Psoas muscle (tissue), 8 donors: ENCODE measurements at places on chromosomes 6 and 20. TPM values are rescaled to one million over a fixed set of nuclear protein-coding genes. Genes with fewer than 3 reads are reported as not detected.

Gene SF3B5
- polyA plus RNA-seq: 173 TPM

Gene MDN1
- 7.5 TPM for polyA plus RNA-seq

Gene LHFPL5
- not detected for polyA plus RNA-seq

Gene PDE10A
- 1.1 TPM for polyA plus RNA-seq

Gene CLDN20
- polyA plus RNA-seq: 0.05 TPM

Gene PRL
- 0.05 TPM for polyA plus RNA-seq

Gene BFSP1
- 0.12 TPM for polyA plus RNA-seq

Gene TAP2
- polyA plus RNA-seq: 16.6 TPM

Gene ATRN
- 5.4 TPM for polyA plus RNA-seq

Gene SRXN1
- polyA plus RNA-seq: 123 TPM

Gene PHACTR1
- polyA plus RNA-seq: 0.33 TPM

Gene ENTPD6
- 65.3 TPM for polyA plus RNA-seq

Gene BTN1A1
- polyA plus RNA-seq: not detected

Gene SLC17A1
- not detected for polyA plus RNA-seq

Gene GCLC
- polyA plus RNA-seq: 4.7 TPM

Gene KCNG1
- polyA plus RNA-seq: 0.03 TPM

Gene CST1
- polyA plus RNA-seq: not detected

Gene KIF25
- polyA plus RNA-seq: 0.10 TPM

Gene ECT2L
- polyA plus RNA-seq: not detected

Gene VARS1
- polyA plus RNA-seq: 43.9 TPM

Gene SYTL3
- 4.1 TPM for polyA plus RNA-seq

Gene MAP7
- 0.20 TPM for polyA plus RNA-seq

Gene PPP1R14C
- 5.9 TPM for polyA plus RNA-seq

Gene RAET1L
- polyA plus RNA-seq: not detected

Gene TMEM244
- polyA plus RNA-seq: not detected

Gene C20orf141
- polyA plus RNA-seq: not detected

Gene ARMC2
- 0.56 TPM for polyA plus RNA-seq

Gene ZFP57
- 0.08 TPM for polyA plus RNA-seq

Gene KCNQ5
- polyA plus RNA-seq: 4.4 TPM

Gene KCTD20
- 11.6 TPM for polyA plus RNA-seq

Gene BMP5
- 1.8 TPM for polyA plus RNA-seq

Gene MRPS10
- 110 TPM for polyA plus RNA-seq

Gene ZGPAT
- 28.4 TPM for polyA plus RNA-seq

Gene CLIC5
- 82.4 TPM for polyA plus RNA-seq

Gene MLIP
- 163 TPM for polyA plus RNA-seq

Gene BIRC7
- polyA plus RNA-seq: not detected

Gene SLC22A3
- 121 TPM for polyA plus RNA-seq

Gene DDO
- 9.7 TPM for polyA plus RNA-seq

Gene TRIM40
- polyA plus RNA-seq: not detected

Gene PAK5
- polyA plus RNA-seq: not detected

Gene MICB
- 0.25 TPM for polyA plus RNA-seq

Gene CHD6
- 1.7 TPM for polyA plus RNA-seq

Gene RALGAPB
- polyA plus RNA-seq: 7.5 TPM

Gene ACTL10
- 0.74 TPM for polyA plus RNA-seq

Gene BHLHE23
- polyA plus RNA-seq: not detected

Gene ZNF217
- 4.3 TPM for polyA plus RNA-seq

Gene FAM162B
- 2.8 TPM for polyA plus RNA-seq

Gene GABRR1
- not detected for polyA plus RNA-seq
